ENCODE measurements at places on chromosomes 7 and 10. TPM values are rescaled to one million over a fixed set of nuclear protein-coding genes. Genes with fewer than 3 reads are reported as not detected.
A peak's percentile ranks its signal among the peaks of the same experiment; 100 is the strongest.

The SPDYE2B gene
- total RNA-seq, result not detected

GRCh38 chr10:112792487-112793201, 157.4 kb upstream of the TCF7L2 start:
- peak; percentile 82 for DNase-seq

DNA sequence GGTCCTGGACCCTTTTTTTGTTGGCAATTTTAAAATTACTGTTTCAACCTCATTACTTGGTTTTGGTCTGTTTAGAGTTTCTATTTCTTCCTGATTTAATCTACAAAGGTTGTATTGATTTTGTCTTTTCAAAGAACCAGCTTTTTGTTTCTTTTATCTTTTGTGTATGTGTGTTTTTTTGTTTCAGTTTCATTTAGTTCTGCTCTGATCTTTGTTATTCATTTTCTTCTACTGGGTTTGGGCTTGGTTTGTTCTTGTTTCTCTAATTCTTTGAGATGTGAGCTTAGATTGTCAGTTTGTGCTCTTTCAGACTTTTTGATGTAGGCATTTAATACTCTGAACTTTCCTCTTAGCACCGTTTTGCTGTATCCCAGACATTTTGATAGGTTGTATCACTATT, 8.5 kb upstream of the MRPS33 start:
- DNase-seq, result no peak

DNA sequence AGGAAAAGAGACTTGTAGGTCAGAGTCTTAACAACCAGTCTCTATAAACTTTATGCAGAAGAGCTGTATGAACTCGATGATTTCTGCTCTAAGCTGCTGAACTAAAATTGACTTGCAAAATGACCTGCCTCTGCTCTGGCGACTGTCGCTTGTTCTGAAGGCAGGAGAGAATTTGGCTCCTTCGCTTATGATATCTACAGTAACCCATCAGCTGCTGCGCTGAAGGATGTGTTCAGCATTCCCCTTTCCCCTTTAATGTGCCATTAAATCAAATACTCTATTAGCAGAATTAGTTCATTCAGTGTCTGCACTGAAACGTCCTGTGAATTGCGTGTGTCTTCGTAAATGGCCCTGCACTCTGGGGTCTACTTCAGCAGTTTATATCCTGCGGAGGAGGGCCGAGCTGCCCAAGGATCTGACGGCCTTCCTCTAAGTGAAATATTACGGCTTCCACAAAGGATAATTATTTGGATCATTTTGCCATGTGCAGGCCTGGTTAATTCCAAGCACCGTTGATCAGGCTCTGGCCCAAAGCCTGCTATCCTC, 254.9 kb downstream of the SNX10 start:
- no peak for DNase-seq

DNA sequence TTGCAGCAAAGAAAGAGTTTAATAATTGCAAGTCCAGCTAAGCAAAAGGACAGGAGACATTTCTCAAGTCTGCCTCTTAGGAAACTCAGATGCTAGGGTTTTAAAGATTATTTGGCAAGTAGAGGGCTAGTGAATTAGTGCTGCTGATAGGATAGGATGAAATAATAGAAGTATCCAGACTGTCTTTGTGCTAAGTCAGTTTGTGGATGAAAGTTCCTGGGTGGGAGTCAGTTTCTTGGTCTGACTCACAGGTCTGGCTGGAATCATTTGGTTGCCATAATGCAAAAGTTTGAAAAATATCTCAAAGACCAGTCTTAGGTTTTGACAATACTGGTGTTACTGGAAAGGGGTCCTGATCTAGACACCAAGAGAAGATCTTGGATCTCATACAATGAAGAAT, 42.6 kb upstream of the INHBA start:
- no peak for DNase-seq

GRCh38 chr10:4080225-4080805, 295.3 kb upstream of the KLF6 start:
- peak; percentile 24 for DNase-seq

DNA sequence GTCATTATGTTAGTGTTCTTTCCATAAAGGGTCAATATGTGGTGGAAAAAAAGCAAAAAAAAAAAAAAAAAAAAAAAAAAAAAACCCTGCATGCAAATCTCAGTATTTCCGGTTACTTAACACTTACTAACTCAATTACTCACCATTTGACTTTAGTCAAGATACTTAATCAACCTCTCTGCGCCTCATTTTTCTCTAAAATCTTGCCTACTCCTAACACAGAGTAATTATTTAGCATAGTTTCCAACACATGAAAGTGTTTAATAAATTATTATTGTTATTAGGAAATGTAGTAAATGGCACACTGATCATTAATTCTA, 27.8 kb downstream of the PPP1R3A start:
- DNase-seq, result no peak

DNA sequence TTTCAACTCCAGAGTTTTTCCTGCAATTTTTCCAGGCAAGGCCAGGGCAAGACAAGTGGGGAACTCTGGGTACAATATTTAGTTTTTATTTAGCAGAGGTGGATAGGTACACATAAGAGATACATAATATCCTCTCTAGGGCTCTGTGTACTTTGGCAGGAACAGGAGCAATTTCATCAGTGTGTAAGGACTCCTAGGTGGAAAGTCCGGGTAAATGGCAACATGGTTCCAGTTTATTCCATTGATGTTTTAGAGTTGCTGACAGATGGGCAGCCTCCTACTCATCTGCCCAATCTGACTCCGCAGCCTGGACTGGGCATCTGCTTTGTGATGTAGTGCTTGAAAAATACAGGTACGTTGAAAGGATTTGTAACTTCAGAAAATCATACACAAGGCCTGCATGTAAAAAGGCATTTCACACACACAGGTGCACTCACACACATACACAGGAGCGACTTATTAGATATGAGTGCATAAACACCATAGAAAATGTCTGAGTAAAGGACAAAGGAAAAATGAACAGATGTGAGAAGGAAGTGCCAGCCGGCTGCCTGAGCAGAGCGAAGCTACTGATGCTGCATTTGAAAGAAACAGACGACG, 5.7 kb downstream of the PON1 start:
- no peak for DNase-seq

GRCh38 chr7:86963599-86964230, 95.7 kb downstream of the ELAPOR2 start:
- no peak for DNase-seq

- DNase-seq, result no peak
Observed at GRCh38 chr10:971150-971542, 17.1 kb upstream of the GTPBP4 start.

The PIK3AP1 gene
- 8.7 TPM for total RNA-seq

The NPFFR1 gene
- 0.50 TPM for total RNA-seq

- no peak for DNase-seq
Observed at GRCh38 chr10:66809402-66809801, 116.4 kb upstream of the LRRTM3 start.

- no peak for DNase-seq
Observed at GRCh38 chr10:131732631-131733127, 168.1 kb upstream of the PPP2R2D start.

DNA sequence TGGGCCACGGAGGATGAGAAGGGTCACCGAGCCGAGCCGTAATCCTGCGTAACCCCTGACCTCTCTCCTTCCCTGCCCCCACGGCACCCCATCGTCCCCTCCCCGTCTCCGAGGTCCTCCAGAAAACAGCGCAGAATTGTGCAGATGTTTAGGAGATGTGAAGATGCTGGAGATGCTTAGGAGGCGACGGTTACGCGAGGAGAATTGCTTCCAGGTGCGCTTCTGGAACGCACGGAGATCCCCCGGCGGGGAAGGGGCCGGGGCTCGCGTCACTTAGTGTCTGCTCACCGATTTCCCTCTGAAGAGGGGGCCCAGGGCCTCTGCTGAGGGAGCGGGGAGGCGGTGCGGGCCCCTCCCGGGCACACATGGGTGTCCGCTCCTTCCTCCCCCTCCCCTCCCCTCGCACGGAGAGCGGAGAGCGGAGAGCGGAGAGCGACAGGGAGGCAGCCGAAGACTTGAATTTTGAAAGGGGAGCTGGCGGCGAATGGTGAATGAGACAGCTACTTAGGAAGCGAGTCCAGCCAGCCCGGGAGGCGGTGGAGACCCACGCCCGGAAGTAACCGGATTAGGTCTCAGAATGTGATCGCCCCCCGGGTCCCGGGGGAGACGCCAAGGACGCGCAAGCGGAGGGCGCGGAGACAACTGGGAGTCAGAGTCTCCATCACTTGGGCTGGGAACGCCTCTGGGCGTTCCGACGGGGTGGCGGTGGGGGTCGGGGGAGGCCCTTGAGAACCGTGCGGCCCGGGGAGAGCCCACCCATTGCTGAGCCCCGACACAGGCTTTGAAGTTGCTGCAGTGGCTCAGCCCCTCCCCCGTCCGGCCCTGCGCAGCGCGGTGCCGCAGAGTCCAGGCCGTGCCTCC, 8.7 kb upstream of the EN2 start:
- no peak for DNase-seq

DNA sequence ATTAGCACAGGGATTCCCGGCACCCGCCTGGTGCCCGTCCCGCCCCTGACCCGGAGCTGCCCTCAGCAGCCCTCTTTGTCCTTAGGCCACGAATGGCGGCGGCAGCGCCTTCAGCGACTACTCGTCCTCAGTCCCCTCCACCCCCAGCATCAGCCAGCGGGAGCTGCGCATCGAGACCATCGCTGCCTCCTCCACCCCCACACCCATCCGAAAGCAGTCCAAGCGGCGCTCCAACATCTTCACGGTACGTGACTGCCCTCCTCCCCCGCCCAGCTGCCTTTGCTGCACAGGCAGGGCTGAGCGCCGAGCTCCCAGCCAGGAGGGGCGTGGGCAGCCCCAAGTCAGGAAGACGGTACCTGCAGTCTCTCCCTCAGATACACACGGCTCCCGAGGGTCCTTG, 33.6 kb downstream of the AGAP3 start:
- DNase-seq, result no peak

DNA sequence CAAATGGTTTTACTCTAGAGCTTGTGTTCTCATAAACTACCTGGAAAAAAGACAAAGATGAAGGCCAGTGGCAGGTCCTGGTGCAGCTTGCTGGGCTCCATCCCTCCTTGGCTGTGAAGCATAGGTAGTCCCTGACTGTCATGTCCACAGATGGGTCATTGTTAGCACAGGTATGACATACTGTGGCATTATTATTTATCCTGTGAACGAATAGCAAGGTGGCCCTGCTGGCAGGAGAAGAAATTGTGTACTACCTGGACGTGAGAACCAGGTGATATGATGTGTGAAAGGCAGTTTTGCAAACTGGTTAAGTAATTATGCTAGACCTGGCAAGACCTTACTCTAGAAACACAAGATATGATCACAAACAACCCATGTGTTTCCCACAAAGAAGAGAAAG, 63.9 kb downstream of the CCDC71L start:
- DNase-seq, result no peak

The CAMK1D gene
- 29.6 TPM for total RNA-seq

The CH25H gene
- total RNA-seq, result 2.1 TPM

- no peak for DNase-seq
Observed at GRCh38 chr7:118436663-118437062, 212.2 kb downstream of the ANKRD7 start.

- no peak for DNase-seq
Observed at GRCh38 chr7:124667312-124668153, 98.1 kb downstream of the GPR37 start.

GRCh38 chr10:121927318-121927840, 452 bp downstream of the ATE1 start:
- DNase-seq, result no peak

DNA sequence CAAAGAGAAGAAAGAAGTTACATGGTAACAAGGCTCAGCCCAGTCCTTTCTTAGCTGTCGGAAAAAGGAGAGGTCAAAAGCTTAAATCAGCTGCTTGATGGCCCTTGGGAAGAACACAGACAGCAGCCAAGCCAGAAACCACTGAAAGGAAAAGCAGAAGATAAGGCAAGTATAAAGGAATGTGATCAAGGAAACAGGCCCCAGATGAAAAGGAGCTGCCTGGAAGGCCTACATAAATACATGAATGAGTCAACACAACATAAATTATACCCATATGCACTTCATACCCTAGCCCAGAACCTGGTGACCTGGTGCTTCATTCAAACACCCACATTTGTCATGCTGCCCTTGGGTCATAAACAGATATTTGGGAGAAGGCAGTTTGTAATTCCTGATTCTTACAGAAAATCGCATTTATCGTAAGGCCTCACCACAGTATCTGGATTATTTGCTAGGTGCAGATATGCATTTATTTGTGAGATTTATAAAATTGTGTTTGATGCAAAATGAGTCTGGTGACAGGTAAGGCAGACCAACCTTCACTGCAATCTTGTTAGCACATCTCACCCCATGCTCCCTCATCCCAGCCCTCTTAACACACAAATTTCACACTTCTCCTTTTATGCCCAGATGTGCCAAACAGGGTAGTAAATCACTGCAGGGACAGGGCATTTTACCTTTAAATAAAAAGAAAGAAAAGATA, 94.9 kb upstream of the KCNIP2 start:
- no peak for DNase-seq

The ZNF488 gene
- total RNA-seq, result 8.2 TPM

- DNase-seq, result peak; percentile 33
Observed at GRCh38 chr7:119270045-119270464, 1002.9 kb upstream of the KCND2 start.

The KIF20B gene
- total RNA-seq, result 10.7 TPM

- DNase-seq, result no peak
Observed at GRCh38 chr10:87596351-87596750, 63.3 kb upstream of the PAPSS2 start.

- no peak for DNase-seq
Observed at GRCh38 chr7:26054386-26054785, 97.6 kb upstream of the NFE2L3 start.

- no peak for DNase-seq
Observed at GRCh38 chr10:14449293-14449815, 118.6 kb upstream of the FRMD4A start.

GRCh38 chr10:33893506-33893905, 559.0 kb upstream of the NRP1 start:
- DNase-seq, result no peak

The CYP3A5 gene
- total RNA-seq, result 8.4 TPM

GRCh38 chr10:17229016-17229716, 1.1 kb downstream of the VIM start:
- DNase-seq, result peak; percentile 68

- DNase-seq, result no peak
Observed at GRCh38 chr7:29161231-29161630, 14.9 kb upstream of the CPVL start.

GRCh38 chr7:90889210-90889609, 293.1 kb downstream of the CDK14 start:
- no peak for DNase-seq

The NEUROG3 gene
- total RNA-seq, result not detected

The LRRC18 gene
- 1.2 TPM for total RNA-seq

The CFAP46 gene
- 5.3 TPM for total RNA-seq

The UCMA gene
- not detected for total RNA-seq

GRCh38 chr7:54869523-54869922, 110.5 kb upstream of the SEC61G start:
- no peak for DNase-seq

The FAM20C gene
- 27.9 TPM for total RNA-seq

DNA sequence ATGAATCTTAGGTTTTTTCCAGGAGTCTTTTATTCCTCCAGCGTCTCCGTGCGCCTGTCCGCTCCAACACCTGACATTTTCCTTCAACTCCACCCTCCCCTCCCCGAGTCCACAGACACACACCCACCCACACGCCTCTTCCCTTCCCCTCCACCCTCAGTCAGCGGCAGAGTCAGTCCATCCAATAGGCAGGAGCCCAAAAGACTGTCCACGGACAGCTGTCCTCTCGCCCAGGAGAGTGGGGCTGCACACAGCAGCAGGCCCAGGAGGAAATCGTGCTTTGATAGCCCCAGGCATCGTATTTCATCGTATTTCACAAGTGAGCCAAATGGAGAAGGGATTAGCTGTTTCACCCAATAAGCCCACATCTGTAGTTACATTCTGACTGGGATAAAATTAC, 285.1 kb downstream of the ZEB1 start:
- DNase-seq, result no peak

GRCh38 chr7:30915005-30915601, 3.5 kb downstream of the AQP1 start:
- no peak for DNase-seq

- DNase-seq, result no peak
Observed at GRCh38 chr7:141359740-141360415, 191.3 kb upstream of the AGK start.

All from spinal cord (tissue), 10 donors.